ENCODE measurements at places on chromosomes 6 and 20.

- no peak for DNase-seq
Measured at GRCh38 chr6:24408719-24409410, 6.1 kb downstream of the MRS2 start.

DNA sequence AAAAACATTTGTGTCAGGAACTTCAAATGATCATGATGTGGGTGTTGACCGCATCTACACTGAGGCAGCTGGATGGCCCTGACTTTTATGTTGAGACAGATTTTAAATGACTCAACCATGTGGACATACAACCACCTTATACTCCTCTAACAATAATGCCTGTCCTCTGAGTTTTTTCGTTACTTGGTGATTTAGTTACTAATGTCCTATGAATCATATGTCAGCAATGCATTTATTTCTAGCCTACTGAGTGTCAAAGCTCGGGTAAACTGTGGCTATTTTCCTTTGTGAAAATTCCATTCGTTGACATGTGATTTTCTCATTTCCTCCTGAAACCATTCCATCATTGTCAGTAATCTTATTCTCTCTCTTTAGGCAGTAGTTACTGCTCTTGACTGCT, 38.9 kb upstream of the NKX2-4 start:
- no peak for DNase-seq

GRCh38 chr20:41038878-41039404, 10.3 kb downstream of the TOP1 start:
- DNase-seq: no peak

DNA sequence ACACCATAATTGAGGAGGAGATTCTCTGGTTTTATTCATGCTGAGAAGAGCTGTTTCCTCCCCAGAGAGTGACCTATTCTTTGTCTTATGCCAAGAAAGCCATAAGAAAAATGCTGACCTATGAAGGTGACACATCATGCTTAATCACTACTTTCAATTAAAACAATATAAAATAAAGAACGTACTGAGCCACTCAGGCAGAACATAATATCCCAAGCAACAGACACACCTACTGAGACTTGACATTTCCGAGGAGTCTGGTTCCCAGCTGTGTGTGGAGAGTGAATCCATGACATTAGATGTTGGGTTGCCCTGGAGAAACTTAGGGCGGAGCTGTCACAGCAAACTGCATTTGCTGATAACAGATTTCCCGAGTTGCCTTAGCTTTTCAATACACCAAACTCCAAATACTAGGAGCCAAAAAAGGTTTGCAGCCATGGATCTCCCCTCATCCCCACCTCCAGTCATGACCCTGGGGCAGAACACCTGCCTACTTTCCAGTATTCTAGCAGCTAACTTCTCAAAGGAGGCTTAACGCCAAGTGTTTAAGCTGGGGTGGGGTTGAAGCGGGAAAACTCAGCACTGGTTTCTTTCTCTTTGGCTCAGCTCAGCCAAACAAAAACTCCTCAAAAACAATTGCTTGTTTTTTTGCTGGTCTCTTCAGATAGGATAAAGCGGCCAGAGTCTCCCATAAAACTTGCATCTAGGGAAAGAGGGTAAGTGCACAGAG, 92.2 kb downstream of the BACH2 start:
- no peak for DNase-seq

- DNase-seq: no peak
Measured at GRCh38 chr6:14827354-14827753, 418.5 kb upstream of the JARID2 start.

DNA sequence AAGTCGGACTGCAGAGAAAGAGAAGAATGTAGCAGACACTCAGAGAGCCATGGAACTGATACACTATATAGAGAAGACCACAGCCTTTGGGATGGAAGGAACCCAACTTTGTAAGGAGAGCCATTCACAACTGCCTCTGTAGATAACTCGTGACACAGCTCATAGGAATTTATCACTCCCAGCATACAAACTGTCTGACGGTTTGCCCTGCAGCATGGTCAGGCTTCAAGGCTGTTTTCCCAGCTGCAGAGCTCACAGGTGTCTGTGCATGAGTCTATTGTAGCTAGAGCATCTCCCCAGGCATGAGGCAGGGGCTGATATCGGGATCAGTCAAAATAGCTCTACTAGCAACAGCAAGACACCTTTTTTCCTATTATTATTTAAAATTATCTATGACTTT, 130.5 kb upstream of the DTNBP1 start:
- no peak for DNase-seq
